ENCODE measurements at places on chromosomes 2 and 18.

GRCh38 chr2:10536569-10537133 is 88.5 kb upstream of the ODC1 start:
- peak; percentile 17 for DNase-seq

DNA sequence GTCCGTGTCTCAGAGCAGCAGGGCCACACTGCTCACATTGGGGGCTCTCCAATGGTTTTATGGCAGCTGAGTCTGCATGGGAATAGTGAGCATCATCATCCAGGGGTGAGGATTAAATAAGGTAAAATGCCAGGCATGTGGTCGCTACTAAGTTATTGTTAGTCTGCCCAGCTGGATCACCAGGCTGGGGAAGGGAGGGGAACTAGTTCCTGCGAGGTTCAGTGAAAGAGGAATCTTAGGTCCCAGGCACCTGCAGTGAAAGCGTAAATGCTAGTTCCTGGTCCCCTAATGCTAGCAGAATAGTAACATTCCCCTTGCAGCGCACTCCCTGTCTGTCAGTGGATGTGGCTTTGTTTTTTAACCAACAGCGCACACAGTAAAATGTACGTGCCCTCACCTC is 60.1 kb downstream of the ARHGEF4 start:
- DNase-seq = no peak

GRCh38 chr2:43906448-43907109 is 67.8 kb downstream of the ABCG8 start:
- peak; percentile 2 for DNase-seq

GRCh38 chr2:39563572-39563971 is 102.1 kb upstream of the TMEM178A start:
- no peak for DNase-seq

- DNase-seq = no peak
Measured at GRCh38 chr18:78781601-78781960, 198.0 kb upstream of the SALL3 start.

GRCh38 chr2:28391564-28392296 is 928 bp upstream of the FOSL2 start:
- DNase-seq = peak; percentile 91

- no peak for DNase-seq
Measured at GRCh38 chr18:50093366-50094064, 101.4 kb downstream of the MYO5B start.

GRCh38 chr18:48637081-48637990 is 98.5 kb downstream of the CTIF start:
- DNase-seq = no peak

- no peak for DNase-seq
Measured at GRCh38 chr18:75112186-75113096, 96.5 kb downstream of the PTGR3 start.

DNA sequence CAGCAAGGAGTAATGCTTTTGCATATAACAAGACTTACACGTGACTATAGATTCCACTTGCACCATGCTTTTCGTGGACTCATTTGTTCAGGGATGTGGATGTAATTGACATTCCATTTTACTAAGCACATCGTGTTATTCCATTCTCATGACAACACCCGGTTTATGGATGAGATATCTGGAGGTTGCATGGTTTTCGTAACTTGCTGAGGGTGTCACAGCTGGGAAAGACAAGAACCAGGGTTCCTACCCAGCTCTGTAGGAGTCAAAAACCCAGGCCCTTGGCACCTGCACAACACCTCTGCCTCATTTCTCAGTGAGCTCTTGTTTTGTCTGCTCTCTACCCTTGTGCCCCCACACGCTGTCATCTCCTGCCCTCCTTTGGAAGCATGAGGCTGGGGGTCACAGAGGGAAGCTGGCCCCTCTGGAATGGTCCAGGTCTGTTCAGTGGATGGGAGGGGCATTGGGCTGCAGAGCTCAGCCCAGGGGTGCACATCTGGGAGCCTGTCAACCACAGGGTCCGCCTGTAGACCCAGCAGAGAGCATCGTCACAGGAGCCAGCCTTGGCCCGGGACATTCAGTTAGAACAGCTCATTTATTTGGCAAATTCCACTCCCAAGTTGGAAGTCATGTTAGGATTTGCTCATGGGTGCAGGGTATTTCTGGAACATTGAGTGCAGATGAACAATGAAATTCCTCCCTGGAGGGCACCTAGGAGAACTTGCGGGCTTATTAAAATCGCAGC is 120.1 kb upstream of the TWIST2 start:
- DNase-seq = peak; percentile 69

DNA sequence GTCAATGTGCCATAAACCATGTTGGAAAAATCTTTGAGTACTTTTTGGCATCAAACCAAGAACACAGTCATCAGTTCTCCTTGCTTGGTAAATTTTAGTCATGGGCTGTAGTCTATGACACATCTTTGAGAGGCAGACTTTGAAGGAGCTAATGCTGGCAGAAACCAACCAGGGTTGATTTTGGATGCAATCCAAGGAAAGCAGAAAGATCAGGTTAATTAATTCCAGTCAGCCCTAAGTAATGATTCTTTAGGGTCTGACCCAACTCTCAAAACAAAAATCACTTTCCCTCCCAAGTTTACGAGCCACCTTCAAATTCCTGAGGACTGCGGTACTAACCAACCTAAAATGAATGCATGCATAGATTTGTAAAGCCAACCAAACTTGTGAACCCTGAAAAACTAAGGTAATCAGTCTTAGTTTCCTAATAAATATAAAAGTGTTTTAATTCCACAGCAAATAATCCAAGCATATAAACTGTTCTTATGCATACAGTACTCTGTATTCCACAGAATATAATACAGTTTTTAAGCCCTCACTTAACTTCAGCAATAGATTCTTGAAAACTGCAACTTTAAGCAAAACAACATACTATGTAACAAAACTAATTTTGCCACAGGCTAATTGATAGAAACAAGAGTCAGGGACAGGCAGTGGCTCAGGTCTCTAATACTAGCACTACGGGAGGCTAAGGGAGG is 22.0 kb downstream of the AP1S3 start:
- DNase-seq = peak; percentile 95

- DNase-seq = no peak
Measured at GRCh38 chr2:161836664-161837063, 212.4 kb downstream of the SLC4A10 start.

Measured in fibroblast of skin of back (primary cell).